ENCODE measurements at places on chromosomes 4 and X.
A peak's percentile ranks its signal among the peaks of the same experiment; 100 is the strongest.

DNA sequence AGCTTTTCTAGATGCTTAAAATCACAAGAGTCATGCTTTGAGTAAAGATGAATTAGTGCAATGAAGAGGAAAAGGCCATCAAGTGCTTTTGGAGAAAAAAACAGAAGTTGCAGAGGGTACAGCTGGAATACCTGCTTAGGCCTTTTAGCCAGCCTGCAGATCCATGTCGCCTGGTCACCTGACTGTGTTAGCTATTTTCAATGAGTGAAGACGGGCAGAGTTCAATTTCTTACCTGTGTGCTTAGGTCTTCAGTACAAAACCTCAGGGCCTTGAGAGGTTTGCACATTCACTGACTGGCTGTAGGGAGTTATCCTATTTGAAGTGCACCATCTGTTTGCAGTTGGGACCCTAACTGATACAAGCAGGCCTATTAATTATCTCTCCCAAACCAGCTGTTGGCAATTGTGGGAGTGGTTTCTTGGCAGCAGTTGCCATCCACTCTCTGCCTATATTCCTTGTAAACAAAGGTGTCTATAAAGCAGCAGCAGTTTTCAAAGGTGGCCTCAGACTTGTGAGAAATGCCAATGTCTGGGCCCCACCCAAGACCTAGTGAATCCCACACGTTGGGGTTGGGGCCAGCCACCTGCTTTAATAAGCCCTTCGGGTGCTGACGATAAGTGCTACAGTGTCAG is 16.3 kb upstream of the FAT1 start:
- peak; percentile 82 for DNase-seq

- no peak for DNase-seq
Observed at GRCh38 chr4:90095000-90095399, 32.2 kb upstream of the CCSER1 start.

GRCh38 chr4:159227378-159227777 is 124.5 kb downstream of the RAPGEF2 start:
- DNase-seq = peak; percentile 51

DNA sequence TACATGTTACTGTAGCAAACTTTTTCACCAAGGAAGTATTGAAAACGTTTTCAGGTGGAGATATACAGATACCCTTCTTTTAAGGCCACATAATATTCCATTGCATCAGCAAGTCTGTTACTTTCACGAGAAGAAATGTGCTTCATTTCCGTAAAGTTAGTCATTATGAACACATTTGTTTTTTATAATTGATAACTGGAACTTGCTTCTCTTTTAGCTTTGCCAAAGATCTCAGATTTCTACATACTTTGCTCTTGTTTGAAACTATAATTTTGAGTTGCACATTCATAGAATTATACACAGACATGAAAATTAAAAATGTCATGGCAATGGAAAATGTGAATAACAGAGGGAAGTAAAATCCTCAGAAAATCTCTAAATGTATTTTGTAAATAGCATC is 128.7 kb upstream of the GIMD1 start:
- no peak for DNase-seq

DNA sequence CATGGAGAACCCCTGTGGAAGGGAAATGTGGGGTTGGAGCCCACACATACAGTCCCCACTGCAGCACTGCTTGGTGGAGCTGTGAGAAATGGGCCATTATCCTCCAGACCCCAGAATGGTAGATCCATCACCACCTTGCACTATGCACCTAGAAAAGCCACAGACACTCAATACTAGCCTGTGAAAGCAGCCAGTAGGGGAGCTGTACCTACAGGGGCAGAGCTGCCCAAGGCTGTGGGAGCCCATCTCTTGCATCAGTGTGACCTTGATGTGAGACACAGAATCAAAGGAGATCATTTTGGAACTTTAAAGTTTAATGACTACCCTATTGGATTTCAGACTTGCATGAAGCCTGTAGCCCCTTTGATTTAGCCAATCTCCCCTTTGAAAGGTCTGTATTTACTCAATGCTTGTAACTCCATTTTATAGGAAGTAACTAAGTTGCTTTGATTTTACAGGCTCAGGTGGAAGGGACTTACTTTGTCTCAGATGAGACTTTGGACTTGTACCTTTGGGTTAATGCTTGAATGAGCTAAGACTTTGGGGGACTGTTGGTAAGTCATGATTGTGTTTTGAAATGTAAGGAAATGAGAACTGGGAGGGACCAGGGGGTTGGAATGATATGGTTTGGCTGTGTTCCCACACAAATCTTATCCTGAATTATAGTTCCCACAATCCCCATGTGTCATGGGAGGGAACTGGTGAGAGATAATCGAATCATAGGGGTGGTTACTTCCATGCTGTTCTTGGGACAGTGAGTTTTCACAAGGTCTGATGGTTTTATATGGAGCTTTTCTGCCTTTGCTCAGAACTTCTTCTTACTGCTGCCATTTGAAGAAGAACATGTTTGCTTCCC is 352.6 kb downstream of the INPP4B start:
- no peak for DNase-seq

DNA sequence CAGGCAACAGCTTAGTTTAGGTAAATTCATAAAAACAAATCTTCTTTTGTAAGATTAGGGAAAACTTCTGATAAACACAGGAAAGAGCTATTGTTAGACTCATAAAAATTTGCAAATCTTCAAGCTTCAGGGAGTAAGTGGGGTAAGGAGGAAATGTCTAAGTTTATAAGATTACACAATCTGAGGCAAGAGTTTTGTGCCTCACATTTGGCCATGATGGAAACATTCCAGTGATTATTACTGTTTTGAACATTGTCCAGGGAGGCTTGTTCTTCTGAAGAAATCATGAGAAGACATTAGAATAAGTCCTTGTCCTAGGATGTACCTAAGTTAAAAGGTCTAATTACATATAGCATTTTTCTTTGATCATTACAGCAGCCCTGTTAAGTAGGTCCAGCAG is 72.8 kb downstream of the MAOB start:
- DNase-seq = no peak

GRCh38 chrX:151697522-151697921 is 2.3 kb downstream of the PRRG3 start:
- DNase-seq = no peak

- no peak for DNase-seq
Observed at GRCh38 chr4:122842984-122843531, 16.4 kb downstream of the FGF2 start.

DNA sequence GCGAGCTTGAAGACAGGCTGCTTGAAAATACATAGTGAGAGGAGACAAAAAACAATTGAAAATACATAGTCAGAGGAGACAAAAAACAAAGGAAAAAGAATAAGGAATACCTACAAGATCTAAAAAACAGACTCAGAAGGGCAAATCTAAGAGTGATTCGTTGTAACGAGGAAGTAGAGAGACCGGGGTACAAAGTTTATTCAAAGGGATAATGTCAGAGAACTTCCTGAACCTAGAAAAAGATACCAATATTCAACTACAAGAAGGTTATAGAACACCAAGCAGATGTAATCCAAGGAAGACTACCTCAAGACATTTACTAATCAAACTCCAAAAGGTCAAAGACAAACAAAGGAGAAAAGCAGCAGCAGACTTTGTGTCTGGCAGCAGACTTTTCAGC is 165.6 kb downstream of the NEK1 start:
- DNase-seq = no peak

Data from small intestine (tissue), 16 donors.